ENCODE measurements at places on chromosomes 2 and 18.

GRCh38 chr2:97067279-97068004 lies 27.2 kb downstream of the FAHD2B start:
- DNase-seq = no peak

- DNase-seq = no peak
These were observed 55.5 kb upstream of the ZDBF2 start for GRCh38 chr2:206218796-206219499.

GRCh38 chr2:103028181-103028580 lies 266.4 kb downstream of the TMEM182 start:
- DNase-seq = no peak

DNA sequence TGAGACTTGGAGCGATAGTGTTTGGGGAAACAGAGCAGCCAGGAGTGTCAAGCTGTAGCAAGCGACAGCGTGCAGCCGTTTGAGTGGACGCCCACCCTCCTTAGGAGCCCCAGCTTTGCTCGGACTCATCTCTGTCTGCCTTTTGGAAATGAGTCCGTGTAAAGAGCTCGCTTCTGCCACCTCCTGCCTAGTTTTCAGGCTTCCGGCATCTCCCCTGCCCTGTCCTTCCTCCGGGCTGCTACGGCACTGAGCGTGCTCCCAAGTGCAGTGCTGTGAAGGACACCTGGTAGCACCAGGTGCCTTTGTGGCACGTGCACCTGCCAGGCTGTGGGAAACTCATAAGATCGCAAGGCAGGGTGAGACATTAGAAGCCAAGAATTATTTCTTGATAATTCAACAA lies 117.1 kb downstream of the RNF144A start:
- no peak for DNase-seq

DNA sequence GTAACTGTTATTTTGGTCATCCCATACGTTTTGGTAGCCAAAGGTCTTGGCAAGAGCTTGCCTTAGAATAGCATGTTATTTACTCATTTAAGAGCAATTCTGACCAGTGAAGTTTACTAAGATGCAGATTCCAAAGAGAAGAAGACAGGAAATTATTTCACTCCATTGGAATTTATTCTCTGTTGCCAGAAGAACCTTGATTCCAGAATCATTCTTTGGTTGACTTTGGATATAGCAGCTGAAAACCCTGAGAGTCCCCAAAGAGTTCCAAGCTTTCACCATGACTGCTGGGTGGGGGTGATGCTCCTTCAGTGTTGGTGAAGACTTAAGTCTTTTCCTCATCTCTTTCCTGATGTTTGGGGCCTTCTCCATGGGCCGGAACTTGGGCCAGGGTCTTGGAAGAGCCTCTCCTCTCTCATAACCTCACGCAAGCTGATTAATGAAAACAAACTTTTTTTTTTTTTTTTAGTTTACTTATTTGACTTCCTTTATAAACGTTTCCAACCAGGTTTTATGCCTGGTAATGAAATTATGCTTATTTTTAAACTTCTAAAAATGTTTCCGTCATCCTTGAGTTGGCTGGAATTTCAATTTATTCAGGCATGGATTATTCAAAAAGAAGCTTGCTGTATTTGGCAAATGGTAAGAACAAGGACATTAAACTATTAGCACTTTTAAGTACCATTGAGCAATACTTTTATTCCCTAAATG lies 192.0 kb downstream of the MTX2 start:
- no peak for DNase-seq

- no peak for DNase-seq
These were observed 258.1 kb downstream of the LNPK start for GRCh38 chr2:175744000-175744399.

DNA sequence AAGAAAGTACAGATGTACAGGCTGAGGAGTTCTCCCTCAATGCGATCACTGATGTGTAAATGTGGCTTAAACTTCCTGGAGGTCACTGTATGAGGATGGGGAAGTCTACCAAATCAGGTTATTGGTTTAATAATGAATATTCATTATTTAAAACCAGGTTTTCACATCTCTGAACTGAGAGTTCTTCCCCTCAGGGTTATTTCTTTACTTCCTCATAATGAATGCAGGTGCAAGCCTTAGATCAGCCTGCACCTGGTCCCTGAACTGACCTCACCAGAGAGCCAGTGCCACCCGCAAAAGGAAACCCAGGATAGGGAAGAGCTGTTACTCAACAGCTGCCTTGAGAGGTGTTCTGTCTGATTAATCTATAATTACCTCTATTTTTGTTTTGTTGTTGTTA lies 369.0 kb downstream of the EPHA4 start:
- no peak for DNase-seq

GRCh38 chr2:192067631-192068030 lies 127.1 kb downstream of the TMEFF2 start:
- no peak for DNase-seq

DNA sequence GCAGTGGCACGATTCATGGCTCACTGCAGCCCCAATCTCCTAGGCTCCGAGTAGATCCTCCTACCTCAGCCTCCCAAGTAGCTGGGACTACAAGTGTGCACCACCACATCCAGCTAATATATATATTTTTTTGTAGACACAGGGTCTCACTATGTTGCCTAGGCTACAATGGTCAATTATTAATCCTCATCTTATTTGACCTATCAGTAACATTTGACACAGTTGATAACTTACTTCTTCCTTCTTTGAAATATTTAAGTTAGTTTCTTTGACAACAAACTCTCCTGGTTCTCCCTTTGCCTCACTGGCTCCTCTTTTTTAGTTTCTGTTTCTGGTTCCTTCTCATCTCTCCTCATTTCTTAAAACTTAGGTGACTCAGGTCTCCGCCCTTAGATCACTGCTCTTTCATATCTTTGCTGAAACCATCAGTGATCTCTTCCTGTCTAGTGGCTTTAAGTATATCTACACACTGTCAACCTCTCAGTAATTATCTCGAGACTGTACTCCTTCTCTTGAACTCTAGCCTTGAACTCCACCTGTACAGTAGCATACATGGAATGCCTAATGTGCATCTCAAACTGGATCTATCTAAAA lies 11.5 kb downstream of the PGAP1 start:
- DNase-seq = no peak

DNA sequence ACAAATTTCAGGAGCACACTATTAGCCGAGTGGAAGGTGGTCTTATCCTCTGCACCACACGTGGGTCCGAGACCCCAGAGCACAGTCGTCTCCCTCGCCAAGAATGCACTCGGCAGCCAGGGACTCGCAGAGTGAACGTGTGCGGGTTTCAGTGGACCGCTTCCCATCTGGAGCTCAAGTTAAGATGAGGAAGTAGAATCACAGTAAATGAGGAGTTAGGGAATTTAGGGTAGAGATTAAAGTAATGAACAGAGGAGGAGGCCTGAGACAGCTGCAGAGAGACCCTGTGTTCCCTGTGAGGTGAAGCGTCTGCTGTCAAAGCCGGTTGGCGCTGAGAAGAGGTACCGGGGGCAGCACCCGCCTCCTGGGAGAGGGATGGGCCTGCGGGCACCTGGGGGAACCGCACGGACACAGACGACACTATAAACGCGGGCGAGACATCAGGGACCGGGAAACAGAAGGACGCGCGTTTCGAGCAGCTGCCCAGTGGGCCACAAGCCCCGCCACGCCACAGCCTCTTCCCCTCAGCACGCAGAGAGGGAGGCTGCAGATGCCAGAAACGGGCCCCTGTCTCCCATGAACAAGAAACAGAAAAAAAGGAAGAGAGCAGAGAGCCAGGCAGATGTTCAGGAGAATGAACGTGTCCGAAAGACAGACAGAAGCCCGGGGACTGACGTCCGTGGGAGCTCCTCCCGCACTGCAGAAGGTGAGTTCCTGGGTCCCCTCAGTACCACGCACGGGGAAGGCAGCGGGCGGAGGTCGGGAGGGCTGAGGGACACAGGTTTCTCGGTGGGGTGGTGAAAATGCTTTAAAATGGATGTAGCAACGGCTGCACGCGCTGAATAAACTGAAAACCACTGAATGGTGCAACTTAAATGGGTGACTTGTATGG lies 5.4 kb upstream of the KCNG2 start:
- no peak for DNase-seq

Measured in effector CD8-positive, alpha-beta T cell (primary cell).